PC-9 (cell line): ENCODE measurements at places on chromosomes 12 and 14.

GRCh38 chr12:68375756-68376695 is 43.9 kb upstream of the MDM1 start:
- DNase-seq: no peak

DNA sequence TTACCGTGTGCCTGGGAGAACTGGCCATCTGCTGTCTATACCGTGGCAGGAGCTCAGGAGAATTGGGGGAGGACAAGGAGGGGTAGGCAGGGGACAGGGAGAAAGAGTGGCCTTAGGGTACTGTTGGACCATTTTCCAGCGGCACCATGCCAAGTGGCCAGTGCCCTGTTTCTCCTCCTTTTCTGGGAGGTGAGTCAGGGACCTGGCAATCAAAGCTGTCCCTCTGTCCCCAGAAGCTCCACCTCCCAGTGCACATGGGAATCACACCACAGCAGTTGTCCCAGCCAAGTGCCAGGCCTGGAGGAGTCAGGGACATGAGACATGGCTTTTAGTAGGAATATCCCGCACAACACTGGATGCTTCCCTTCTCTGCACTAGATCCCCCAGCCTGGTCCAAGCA is 118.0 kb downstream of the GCH1 start:
- DNase-seq: no peak

DNA sequence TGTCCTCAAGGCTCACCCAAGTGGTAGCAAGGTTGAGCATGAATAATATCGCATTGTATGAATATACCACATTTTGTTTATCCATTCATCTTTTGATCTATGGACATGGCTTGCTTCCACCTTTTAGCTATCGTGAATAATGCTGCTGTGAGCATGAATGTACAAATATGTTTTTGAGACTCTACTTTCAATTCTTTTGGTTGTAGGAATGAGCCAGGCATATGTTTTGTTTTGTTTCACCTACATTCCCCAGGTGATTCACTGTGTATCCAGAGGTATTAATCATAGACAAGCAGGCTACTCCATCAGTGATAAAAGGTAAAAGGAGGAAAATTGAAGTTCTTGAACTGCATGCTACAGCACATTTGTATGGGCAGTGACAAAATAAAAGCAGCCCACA is 35.8 kb downstream of the CDKL1 start:
- peak; percentile 62 for DNase-seq

DNA sequence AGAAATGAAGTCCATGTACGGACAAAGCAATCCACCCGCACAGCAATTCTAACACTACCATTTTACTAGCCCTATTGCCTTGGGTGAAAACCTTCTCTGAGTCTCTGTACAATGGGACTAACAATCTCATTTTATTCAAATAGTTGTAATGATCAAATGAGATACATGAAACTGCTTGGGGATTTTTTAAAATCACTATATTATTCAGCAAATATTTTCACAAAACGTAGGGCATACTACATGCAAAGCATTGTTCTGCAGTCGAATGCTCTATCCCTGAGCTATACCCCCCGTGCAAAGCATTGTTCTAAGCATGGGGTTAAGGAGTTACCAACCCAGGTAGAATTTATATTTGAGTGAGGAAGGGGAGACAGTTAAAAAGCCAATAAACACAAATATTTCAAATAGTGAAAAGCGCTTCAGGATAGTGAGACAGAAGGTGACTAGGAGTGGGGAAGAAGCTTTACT is 554 bp upstream of the ATF7 start:
- no peak for DNase-seq

DNA sequence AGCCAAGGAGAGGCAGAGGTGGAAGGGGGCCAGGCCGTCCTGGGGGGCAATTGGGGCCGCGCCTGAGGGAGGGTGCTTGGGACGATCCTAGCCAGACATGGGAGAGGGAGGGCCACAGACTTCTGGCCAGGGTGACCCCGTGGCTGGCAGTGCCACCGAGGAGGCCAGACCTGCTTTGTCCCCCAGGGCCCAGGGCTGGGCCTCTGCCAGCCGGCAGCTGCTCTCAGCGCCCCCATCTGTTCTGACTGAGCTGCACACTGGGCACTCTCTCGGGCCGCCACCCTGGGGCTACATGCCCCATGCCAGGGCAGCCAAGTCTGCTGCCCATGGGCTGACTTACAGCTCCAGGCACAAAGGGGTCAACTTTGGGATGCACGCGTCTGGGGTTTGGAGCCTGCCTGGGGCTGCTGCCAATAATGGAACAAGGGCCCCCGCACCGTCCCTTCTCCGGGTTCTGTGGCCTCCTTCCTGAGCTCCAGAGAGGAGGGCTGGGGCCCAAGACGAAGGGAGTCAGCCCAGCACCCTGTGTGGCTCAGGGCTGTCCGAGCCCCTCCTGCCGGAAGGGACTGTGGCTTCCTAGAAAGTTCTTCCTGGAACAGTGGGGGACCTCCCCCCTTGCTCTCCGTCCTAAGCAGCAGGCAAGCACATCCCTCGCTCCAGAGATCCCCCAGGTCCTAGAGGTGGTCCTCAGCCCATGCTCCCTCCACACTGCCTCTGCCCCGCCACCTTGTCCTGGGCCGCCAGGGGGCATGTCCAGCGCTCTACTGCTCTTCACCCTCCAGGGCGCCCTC is 1.1 kb downstream of the ADSS1 start:
- DNase-seq: peak; percentile 57
